Ovary (tissue), 10 donors: ENCODE measurements at places on chromosomes 11 and 22. TPM values are rescaled to one million over a fixed set of nuclear protein-coding genes. Genes with fewer than 3 reads are reported as not detected.

The CEP126 gene
- 7.2 TPM for polyA plus RNA-seq

The MYO18B gene
- polyA plus RNA-seq = 0.03 TPM

The ROM1 gene
- polyA plus RNA-seq = 15.9 TPM

The MRGPRX4 gene
- not detected for polyA plus RNA-seq

The KIF18A gene
- 0.37 TPM for polyA plus RNA-seq

The MMP8 gene
- polyA plus RNA-seq = not detected

The SMDT1 gene
- polyA plus RNA-seq = 112 TPM

The PARVA gene
- 126 TPM for polyA plus RNA-seq

The DEAF1 gene
- polyA plus RNA-seq = 23.9 TPM

The BCO2 gene
- polyA plus RNA-seq = 1.2 TPM

The TPBGL gene
- polyA plus RNA-seq = 0.27 TPM

The CCDC157 gene
- 1.8 TPM for polyA plus RNA-seq

The C11orf98 gene
- 55.5 TPM for polyA plus RNA-seq

The SYTL2 gene
- polyA plus RNA-seq = 7.9 TPM

The CHST1 gene
- 3.4 TPM for polyA plus RNA-seq

The EXPH5 gene
- polyA plus RNA-seq = 0.37 TPM

The BATF2 gene
- 2.8 TPM for polyA plus RNA-seq

The SMCO4 gene
- polyA plus RNA-seq = 52.7 TPM

The SCUBE2 gene
- polyA plus RNA-seq = 0.84 TPM

The RASSF10 gene
- polyA plus RNA-seq = 0.38 TPM

The VPS26B gene
- polyA plus RNA-seq = 26.1 TPM

The LRRN4CL gene
- 23.1 TPM for polyA plus RNA-seq

The NXF1 gene
- polyA plus RNA-seq = 125 TPM

The RAG1 gene
- polyA plus RNA-seq = 1.3 TPM

The RRAS2 gene
- polyA plus RNA-seq = 25.7 TPM

The OR4C11 gene
- not detected for polyA plus RNA-seq

The RFPL1 gene
- polyA plus RNA-seq = not detected
